ENCODE measurements at places on chromosomes 7 and 10.

DNA sequence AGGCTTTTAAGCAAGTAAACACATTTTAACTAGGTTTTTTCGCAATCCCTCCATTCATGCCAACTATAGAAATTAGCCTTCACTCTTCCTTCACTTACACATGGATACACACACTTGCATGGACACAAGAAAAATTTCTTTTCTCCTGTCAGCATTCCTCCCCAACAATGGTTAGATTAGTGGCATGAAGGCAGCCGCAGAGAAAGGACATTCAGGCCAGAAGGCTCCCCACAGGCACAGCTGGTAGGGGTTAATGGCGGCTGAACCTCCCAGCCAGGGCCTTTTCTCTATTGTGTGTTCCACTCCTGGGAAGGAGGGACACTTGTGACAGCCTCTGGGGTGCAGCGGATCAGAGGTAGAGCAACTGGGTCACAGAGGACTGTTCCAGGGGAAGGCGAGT, 255.0 kb upstream of the SP8 start:
- DNase-seq: no peak

- no peak for DNase-seq
These were observed 73.7 kb downstream of the EVX1 start for GRCh38 chr7:27316311-27316710.

- no peak for DNase-seq
These were observed 103.2 kb upstream of the PPIF start for GRCh38 chr10:79244068-79244442.

GRCh38 chr10:15448598-15448997, 77.5 kb upstream of the FAM171A1 start:
- DNase-seq: no peak

- DNase-seq: no peak
These were observed 4.7 kb upstream of the EFCAB10 start for GRCh38 chr7:105585850-105586500.

DNA sequence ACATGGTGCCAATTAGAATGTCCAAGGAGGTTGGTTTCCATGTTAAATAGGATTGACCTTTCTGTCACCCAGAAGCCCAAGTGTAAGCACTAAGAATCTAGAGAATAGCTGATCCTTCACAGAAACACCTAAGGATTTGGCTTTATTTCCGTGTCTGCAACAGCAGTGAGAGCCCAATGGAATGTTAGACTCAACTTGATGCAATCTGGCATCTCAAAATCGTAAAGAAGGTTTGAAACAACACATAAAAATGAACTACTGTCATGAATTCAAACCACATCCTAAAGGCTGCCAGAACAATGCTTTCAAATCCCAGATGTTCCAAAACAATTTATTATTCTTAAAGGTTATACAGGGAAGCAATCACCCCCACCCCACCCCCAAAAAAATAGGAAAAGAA, 18.6 kb downstream of the PPP1R3C start:
- DNase-seq: no peak

DNA sequence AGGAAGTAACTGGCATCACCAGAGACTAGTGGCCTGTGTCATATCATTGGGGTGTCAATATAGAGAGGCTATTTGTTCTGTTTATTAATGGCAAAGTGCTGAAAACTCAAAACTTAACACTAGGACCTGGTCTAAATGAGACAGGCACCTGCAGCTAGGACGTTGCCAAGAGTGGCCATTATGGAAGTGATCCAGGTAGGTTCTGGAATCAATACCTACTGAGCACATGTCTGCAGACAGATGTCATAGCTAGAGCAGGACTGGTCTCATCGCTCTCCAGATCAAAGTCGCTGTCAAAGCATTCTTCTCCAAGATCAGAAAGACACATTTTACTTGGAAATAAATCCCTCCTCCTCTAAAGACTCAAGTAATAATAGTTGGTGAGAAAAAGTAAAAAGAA, 40.3 kb downstream of the THNSL1 start:
- DNase-seq: no peak

- no peak for DNase-seq
These were observed 89.3 kb upstream of the RNF148 start for GRCh38 chr7:122791959-122792545.

- DNase-seq: no peak
These were observed 43.3 kb upstream of the HBP1 start for GRCh38 chr7:107125475-107125874.

DNA sequence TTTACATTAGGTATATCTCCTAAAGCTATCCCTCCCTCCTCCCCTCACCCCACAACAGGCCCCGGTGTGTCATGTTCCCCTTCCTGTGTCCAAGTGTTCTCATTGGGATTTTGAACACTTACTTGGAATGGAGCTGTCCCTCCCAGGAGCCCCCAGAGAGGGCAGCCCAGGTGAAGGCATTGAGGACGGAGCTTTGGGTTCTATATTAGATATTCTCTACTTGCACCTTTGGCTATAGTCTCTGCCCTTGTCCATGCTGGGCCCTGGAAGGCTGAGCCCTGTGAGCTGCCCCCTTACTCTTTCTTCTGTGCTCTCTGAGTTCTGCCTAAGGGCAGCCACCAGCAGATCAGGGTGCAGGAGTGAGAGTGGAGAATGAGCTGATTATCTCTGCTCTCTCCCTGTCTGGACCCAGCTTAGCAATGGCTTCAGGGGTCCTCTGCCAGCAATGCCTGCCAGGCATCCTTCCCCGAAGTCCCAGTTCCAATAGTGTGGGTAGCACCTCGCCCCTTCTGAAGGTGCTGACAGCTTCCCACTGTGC, 11.2 kb downstream of the ADRA2A start:
- DNase-seq: no peak

- no peak for DNase-seq
These were observed 212.3 kb upstream of the MKLN1 start for GRCh38 chr7:131115340-131115739.

- no peak for DNase-seq
These were observed 733.9 kb upstream of the SORCS1 start for GRCh38 chr10:107898392-107898791.

DNA sequence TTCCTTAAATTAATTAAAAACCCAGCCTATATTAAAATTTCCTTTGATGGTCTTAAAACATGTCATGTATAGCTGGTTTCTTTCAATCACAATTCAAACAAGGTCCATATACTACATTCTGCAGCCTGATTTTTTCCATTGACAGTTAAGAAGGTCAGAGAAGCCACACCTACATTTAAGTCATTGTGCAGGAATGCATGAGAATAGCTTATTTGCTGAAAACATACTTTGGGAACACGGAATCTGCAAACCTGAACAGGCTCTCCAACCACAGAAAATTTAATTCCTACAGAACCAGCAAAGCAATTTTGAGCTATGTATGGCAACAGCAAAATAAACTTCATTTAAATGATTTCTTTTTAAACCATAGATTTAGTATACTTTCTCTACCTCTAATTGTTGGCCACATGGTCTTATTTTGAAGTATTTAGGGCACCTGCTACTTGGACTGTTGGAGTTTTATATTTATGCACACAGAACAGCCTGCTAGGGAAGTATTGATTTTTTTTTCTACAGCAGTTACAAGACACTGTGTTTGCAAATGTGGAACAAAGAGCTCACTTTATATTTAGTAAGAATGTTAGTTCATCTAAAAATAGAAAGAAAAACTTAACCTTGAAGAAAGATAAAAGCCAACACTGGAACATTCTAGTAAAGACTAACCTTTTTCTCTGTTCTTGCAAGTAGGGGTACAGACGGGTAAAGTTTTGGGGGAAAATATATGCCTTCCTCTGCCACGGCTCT, 240.9 kb upstream of the IMMP2L start:
- no peak for DNase-seq

- DNase-seq: no peak
These were observed 332.1 kb upstream of the SORCS1 start for GRCh38 chr10:107496594-107496993.

DNA sequence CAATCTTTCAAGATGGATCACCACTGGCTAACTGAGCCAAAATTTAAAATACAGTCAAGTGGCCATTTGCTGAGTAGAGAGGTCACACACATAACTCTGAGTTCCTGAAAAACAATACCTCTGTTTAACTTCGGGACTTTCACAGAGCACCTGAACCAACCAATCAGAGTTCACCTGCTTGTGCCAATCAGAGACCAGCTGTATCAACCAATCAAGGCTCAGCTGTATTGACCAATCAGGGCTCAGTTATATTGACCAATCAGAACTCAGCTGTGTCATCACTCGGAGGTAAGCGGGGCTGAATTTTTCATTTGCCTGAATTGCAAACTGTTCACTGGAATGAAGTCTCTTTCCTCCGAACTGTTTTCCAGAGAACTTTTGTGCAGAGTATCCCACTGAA, 10.0 kb upstream of the CPXM2 start:
- DNase-seq: no peak

DNA sequence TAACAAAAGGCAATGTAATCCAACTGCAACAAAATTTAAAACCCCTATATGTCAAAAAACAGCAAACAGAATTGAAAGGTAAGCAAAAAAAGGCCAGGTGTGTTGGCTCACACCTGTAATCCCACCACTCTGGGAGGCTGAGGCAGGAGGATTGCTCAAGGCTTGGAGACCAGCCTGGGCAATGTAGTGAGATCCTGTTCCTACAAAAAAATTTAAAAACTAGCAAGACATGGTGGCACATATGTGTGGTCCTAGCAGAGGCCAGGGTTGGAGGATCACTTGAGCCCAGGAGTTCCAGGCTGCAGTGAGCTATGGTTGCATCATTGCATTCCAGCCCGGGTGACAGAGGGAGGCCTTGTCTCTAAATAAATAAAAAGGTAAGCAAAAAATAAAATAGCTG, 212.1 kb upstream of the KLF14 start:
- no peak for DNase-seq

DNA sequence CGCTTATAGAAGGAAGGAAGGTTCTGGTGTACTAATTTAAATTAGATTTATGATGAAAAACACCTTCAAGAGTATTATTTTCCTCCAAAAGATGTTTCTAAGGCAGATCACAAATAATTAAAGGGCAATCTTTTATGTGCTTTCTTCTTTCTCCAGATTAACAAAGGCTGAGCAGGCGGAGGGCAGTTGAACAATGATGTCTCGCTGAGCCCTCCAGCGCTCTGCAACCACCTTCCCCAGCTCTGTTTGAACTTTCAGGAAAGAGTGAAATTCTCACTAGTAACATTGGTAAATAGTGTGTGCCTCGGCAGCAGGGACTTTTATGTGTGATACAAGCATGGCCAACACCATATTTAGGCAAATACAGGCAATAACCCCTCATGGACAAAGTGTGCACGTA, 379.1 kb upstream of the MKI67 start:
- no peak for DNase-seq

DNA sequence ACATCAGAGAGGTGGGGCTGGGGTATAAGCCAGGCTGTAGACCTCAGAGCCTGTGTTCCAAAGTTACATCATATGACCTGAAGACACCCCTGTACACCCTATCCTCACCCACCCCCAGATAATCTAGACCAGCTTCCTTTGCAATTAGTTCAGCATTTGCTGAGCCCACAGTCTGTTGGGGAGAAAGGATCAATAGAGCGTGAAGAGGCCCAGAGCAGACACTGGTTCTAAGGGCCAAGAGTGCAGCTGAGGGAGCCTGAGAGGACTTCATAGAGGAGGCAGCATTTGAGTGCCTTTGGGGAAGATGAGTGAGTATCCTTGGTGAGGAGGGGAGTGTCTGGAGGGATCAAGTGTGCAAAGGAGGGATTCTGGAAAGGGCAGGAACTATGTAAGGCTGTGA, 58.6 kb downstream of the PRF1 start:
- no peak for DNase-seq

DNA sequence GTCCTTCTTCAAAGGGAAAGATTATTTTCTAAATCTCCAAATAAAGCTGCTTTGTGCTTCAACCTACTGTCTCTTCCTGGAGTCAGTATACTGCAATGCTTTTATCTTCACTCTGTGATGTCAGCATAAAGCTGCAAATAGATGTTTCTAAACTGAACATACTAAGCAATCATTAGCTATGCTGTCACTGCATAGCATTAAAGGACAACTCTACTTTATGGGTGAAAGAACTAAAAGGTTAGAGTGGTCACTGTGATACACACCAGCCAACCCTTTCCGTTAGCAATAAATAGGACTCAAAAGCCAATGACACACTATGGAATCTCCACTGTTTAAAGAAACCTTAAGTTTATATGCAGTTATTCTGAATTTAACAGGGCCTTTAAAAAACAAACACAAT, 1.8 kb downstream of the CCDC186 start:
- no peak for DNase-seq

DNA sequence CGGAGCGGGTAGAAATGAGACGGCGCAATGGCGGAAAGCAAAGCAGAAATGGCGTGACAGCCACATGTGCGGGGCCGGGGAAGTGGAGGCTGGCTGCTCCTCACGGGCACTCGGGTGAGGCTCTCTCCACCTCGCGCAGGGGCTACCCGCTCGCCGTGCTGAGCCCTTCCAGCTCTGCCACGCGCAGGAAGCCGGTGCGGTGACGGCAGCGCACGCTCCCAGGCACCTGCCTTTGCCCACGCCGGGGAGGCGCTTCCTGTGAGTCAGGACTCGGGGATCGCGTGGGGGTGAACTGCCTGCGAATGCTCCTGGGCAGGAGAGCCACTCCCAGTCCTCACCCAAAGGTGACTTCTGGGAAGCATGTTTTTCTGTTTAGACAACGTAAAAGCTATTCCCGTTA, 431.2 kb downstream of the GLRX3 start:
- DNase-seq: no peak

DNA sequence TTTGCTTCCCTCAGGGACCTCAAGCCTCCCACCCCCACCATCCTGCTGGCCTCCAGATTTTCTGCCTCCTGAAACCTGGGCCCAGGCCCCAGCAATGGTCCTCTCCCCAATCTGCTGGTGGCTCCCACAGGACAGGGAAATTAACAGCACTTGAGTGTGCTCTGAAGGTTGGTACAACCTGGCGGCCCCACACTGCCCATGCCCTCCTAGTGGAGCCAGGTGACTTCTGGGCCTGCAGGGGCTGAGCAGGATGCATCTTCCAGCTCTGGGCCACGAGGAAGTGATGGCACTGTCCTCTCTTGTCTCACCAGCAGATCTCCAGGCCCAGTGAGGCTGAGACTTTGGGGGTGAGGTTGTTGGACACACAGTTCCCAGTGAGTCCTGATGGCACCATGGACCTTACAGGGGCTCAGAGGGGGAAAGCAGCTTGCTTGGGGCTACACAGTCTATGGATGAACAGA, 3.6 kb upstream of the ZMIZ1 start:
- DNase-seq: no peak

- DNase-seq: no peak
These were observed 38.9 kb downstream of the CYP51A1 start for GRCh38 chr7:92095380-92095779.

DNA sequence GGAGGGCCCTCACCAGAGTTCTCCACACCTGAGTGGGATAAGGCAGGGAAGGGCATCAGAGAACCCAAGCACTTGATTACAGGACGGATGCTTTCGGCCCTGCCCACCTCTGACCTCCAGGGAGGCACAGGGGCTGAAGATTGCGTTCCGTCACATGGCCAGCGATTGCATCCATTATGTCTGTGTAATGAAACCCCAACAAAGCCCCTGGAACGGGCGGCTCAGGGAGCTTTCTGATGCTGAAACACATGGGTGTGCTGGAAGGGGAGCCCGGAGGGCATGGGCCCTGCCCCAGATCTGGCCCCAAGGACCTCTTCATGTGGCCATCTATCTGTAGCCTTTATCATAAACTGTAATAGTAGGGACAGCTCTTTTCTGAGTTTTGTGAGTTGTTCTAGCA, 117.2 kb downstream of the PTPN20 start:
- DNase-seq: no peak
